Liver (tissue), 10 donors: ENCODE measurements at places on chromosomes 16 and 17. TPM values are rescaled to one million over a fixed set of nuclear protein-coding genes. Genes with fewer than 3 reads are reported as not detected.
A peak's percentile ranks its signal among the peaks of the same experiment; 100 is the strongest.

DNA sequence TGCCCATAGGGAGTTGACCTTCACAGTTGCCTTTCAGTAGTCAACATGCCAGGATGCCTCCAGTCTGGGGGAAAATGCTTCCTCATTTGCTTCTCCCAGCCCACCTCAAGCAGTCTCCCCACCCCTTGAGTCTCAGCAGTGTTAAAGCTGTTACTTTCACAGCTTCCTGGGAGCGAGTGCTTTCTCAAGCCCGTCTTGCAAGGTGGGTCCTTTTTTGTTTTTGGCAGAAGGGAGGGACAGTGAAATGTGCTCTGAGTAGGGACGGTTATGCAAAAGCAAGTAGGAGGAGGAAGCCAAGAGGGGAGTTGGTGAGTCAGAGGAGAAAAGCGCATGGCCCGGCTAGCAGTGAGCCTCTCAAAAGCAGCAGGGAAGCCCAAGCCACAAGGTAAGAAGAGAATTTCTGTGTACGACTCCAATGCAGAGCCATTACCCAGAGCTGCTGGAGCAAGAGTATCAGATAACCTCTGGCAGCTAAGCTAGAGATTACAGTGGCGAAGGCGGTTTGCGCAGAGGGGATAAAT lies at the start of gene CHST4:
TSS of gene CHST4 (plus strand) at position 316 of the 521 bp plus-strand sequence. CDS start 10,252 bp downstream, outside the sequence.
- H3K4me3 ChIP-seq, result no peak within 1 kb of the TSS
- H3K36me3 ChIP-seq, result no peaks in the 10 kb centered on the region
- H3K4me1 ChIP-seq, result no peaks in the 10 kb centered on the region
- no peak within 1 kb of the TSS for H3K27ac ChIP-seq
- no peaks in the 10 kb centered on the region for H3K27me3 ChIP-seq

The CCL16 gene
- total RNA-seq, result 22.3 TPM

The ABCC6 gene
- 107 TPM for total RNA-seq

GRCh38 chr17:1743088-1743439 lies 393 bp downstream of the SERPINF2 start:
- H3K4me3 ChIP-seq, result peak overlapping the region; percentile 58
- H3K27me3 ChIP-seq, result no peaks in the 10 kb centered on the region
- H3K4me1 ChIP-seq, result peaks cover 4% of the 10 kb centered on the region
- H3K36me3 ChIP-seq, result no peaks in the 10 kb centered on the region
- H3K27ac ChIP-seq, result peak overlapping the region; percentile 82

- no peak overlapping the region for H3K4me3 ChIP-seq
- H3K4me1 ChIP-seq, result peaks cover 3% of the 10 kb centered on the region
- no peak overlapping the region for H3K27ac ChIP-seq
- H3K36me3 ChIP-seq, result no peaks in the 10 kb centered on the region
- DNase-seq, result no peak
- no peaks in the 10 kb centered on the region for H3K27me3 ChIP-seq
Measured at GRCh38 chr16:24753000-24753399, 23.5 kb downstream of the TNRC6A start.
